Activated CD8-positive, alpha-beta T cell treated with anti-CD3 and anti-CD28 coated beads, Interleukin-2, amount 10 ng/mL, durations not matched to agents 7 days and 5 days (primary cell): ENCODE measurements at places on chromosomes 3 and 15.

- no peaks in the 10 kb centered on the region for H3K4me1 ChIP-seq
- no peak overlapping the region for H3K27ac ChIP-seq
- no peak overlapping the region for H3K4me3 ChIP-seq
- no peak for DNase-seq
- H3K27me3 ChIP-seq, result no peaks in the 10 kb centered on the region
Measured at GRCh38 chr3:158221426-158221825, 111.5 kb downstream of the RSRC1 start.

DNA sequence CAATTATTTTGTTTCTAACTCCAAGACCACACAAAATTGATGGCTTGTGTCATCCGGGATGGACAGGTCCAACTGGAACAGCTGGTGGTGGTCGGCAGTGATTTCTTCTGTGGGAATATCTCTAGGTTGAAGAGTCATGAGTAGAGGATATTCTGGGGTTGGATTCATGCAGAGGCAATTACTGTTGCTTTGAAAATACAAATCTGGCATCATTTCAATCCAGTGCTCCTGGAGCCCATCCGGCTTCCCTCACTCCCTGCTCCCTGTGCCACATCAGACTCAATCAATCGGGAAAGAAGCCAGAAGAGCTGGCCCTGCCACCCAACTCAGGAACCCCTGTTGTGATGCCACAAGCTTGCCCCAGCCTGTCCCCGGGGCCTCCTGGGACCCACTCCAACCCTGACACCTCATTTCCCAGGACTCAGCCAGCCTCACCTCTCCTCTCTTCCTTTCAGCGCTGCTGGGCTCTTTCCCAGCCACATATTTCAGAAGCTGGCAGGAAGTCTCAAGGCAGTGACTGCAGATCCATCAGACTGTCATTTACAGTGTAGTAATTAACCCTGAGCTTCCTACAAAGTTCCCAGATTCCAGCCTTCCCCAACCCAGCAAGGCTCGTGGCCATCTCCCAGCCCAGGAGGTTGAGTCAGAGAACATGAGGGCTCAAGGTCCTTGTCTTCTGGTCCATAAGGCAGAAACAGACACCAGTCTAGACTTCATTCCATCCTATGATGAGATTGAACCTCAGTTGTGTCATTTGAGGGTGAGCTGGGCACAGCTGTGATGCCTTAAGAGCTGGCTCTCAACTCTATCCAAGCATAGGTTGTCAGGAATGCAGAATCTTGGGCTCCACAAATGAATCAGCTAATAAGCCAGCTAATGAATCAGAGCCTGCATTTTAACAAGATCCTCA is 114.0 kb downstream of the FAM174B start:
- no peak for DNase-seq
- peaks cover 12% of the 10 kb centered on the region for H3K27me3 ChIP-seq
- H3K36me3 ChIP-seq, result no peaks in the 10 kb centered on the region
- no peak overlapping the region for H3K4me3 ChIP-seq
- H3K27ac ChIP-seq, result no peak overlapping the region
- H3K4me1 ChIP-seq, result no peaks in the 10 kb centered on the region

GRCh38 chr3:72255791-72256559 is 471.0 kb upstream of the PROK2 start:
- no peak overlapping the region for H3K4me3 ChIP-seq
- no peak overlapping the region for H3K27ac ChIP-seq
- peaks cover 2% of the 10 kb centered on the region for H3K36me3 ChIP-seq

- no peaks in the 10 kb centered on the region for H3K36me3 ChIP-seq
- H3K4me1 ChIP-seq, result no peaks in the 10 kb centered on the region
- peaks cover 11% of the 10 kb centered on the region for H3K27me3 ChIP-seq
- no peak for DNase-seq
- no peak overlapping the region for H3K27ac ChIP-seq
- H3K4me3 ChIP-seq, result no peak overlapping the region
Measured at GRCh38 chr15:100842756-100843730, 36.6 kb upstream of the ALDH1A3 start.

GRCh38 chr3:59644479-59645402 is 594.9 kb upstream of the CFAP20DC start:
- DNase-seq, result no peak
- no peak overlapping the region for H3K4me3 ChIP-seq
- peaks cover 4% of the 10 kb centered on the region for H3K36me3 ChIP-seq
- no peak overlapping the region for H3K27ac ChIP-seq

- H3K4me3 ChIP-seq, result no peak overlapping the region
- H3K27ac ChIP-seq, result no peak overlapping the region
- no peak for DNase-seq
- no peaks in the 10 kb centered on the region for H3K36me3 ChIP-seq
Measured at GRCh38 chr15:47300596-47300995, 416.7 kb upstream of the SEMA6D start.

DNA sequence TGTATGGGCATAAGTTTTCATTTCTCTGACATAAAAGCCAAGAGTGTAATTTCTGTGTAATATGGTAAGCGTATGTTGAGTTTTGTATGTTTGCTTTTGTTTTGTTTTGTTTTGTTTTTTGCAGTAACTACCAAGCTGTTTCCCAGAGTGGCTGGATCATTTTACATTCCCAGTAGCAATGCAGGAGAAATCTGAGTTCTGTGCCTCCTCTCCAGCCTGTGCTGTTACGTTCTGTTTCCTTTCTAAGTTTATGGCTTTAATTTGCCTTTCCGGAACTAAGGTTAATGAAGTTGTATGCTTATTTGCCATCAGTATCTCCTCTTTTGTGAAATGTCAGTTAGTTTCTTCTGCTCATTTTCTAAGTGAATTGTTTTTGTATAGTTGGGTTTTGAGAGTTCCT is 307.8 kb downstream of the GABRG3 start:
- H3K27me3 ChIP-seq, result no peaks in the 10 kb centered on the region
- H3K4me3 ChIP-seq, result no peak overlapping the region
- H3K4me1 ChIP-seq, result no peaks in the 10 kb centered on the region

GRCh38 chr3:171186817-171187500 is 160.4 kb upstream of the SLC2A2 start:
- no peak overlapping the region for H3K4me3 ChIP-seq
- H3K4me1 ChIP-seq, result peaks cover 16% of the 10 kb centered on the region
- no peak for DNase-seq
- H3K36me3 ChIP-seq, result peaks cover 17% of the 10 kb centered on the region

DNA sequence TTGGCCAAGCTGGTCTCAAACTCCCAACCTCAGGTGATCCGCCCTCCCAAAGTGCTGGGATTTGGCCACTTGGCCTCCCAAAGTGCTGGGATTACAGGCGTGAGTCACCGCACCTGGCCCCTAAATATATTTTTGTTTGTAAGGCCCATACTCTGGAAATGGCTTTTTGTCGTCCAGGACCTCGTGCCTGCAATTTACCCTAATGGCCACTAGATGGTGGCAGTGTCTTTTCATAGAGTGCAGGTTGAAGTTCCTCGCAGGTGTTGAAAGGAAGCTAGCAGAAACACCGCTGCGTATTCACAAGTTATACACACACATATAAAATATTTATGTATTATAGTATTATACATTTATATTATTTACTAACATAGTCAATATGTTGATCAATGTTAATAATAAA is 97.2 kb downstream of the LRTM1 start:
- no peaks in the 10 kb centered on the region for H3K36me3 ChIP-seq
- no peak overlapping the region for H3K27ac ChIP-seq
- DNase-seq, result no peak
- no peaks in the 10 kb centered on the region for H3K4me1 ChIP-seq
- no peaks in the 10 kb centered on the region for H3K27me3 ChIP-seq
